Right atrium auricular region (tissue), 2 donors: ENCODE measurements at places on chromosomes 3 and 15.
A peak's percentile ranks its signal among the peaks of the same experiment; 100 is the strongest.

DNA sequence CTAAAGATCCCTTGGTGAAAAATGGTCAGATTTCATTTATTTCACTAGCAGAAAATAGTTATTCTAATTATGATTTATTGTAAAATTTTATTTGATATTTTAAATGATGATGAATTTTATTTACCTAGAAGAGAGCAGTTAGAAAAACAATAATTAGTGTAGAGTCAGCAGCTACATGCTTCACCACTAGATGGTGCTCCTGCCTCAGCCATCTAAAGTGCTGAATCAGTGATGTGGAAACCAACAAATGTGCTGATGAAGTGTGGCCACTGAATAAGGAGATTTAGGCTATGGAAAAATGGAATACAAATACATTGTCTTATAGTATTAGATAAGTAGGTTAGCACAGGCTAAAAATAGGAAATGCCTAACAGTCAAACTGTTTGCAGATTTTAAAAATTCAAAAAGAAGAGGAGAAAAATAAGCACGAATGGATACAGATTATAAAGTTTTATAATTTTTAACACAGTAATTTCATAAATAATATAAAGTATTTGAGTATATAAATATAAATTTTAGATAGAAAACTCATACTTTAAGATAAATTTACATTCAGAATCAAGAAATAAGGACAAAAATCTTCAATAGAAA, 109.8 kb downstream of the PPP2R3A start:
- peak; percentile 81 for DNase-seq

DNA sequence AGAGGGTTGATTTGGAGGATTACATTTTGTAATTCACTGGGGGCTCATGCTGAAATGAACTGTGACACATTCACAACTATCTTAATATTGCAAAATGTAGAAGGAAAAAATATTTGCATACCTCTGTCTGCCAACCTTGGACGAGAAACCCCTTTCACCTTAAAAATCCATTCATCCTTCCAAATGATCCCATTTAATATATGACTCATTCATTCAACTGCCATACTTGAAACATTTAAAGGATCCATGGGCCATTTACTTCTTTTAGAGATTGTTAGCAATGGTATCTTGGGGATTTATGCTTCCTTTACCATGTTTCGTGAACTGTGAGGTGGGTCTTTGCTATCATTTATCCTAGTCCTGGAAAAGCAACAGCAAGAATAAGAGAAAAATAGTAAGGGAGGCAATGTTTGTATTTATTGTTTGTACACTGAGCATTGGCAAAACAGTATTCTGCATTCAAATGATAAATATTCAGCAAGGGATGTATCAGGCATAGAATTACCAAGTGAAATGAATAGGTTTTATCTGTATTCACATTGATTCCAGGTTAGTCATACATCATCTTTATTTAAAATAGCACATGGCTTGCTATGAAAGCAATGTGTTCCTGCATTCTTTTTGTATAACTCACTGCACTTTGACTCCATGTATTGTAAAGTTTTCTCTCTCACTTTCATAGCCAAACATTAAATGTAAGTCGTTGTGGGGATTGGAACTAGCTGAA, 378.1 kb downstream of the NSUN3 start:
- DNase-seq = no peak

DNA sequence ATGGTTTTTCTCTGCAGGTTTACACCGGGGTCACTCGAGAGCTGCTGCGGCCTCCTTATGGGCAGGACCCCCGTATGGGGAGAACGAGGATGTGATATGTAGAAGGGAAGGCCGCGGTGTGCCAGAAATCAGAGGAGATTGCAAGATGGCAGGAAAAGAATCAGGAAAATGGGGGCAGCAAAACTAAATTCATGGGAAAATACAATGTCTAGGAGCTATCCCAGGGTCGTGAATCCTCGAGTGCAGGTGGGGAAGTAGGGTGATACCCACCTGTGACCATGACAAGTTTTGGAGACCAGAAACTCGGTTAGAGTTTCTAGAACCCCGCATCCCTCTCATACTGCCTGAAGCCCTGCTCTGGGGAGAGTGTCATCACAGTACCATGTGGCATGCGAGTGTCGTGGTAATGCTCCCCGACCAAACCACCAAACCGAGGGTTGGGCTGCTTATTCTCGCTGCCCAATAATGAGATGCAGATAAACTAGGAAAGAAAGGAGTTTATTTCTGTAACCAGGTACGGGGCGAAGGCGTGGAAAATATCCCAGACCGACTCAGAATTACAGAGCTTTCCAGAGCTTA, 781 bp downstream of the TRNT1 start:
- no peak for DNase-seq

- peak; percentile 84 for DNase-seq
Measured at GRCh38 chr15:79184465-79184892, 93.9 kb upstream of the RASGRF1 start.

DNA sequence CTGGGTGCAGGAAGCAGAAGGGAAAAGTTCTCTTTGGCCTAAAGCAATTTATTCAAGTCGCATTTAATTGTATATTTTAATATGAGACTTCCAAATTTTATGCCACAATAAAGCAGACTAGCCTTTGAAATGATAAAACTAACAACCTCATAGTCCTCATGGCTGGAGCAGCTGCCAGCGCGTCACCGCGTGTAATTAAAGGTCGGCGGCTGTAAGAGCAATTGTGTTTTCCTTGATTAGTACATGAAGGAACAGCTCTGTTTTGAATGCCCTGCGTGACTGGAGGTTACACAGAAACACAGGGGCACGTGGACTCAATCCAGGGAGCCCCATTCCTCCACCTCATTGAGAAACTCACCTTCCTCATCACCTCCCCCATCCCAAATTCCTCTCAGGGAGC, 10.1 kb upstream of the LRRC15 start:
- no peak for DNase-seq

GRCh38 chr3:71389911-71390573, 193.5 kb downstream of the FOXP1 start:
- DNase-seq = peak; percentile 68

DNA sequence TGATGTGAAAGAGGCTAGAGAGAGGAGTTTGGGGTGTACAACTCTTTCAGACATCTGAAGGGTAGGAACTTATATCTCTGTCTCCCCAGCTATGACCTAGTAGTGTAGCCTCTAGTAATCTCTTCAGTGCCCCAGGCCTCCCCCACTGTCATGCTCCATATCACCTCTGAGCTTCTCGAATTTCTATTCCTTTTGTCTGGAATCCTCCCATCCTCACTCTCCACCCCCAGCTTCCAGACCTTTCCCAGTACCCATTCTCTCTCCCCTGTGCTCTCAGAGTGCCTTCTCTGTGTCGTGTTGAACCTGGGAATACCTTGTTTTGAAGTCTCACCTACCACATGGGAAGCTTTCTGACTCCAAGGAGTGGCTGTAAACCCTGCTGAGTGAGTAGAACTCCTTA, 3.6 kb upstream of the RBPMS2 start:
- DNase-seq = no peak

DNA sequence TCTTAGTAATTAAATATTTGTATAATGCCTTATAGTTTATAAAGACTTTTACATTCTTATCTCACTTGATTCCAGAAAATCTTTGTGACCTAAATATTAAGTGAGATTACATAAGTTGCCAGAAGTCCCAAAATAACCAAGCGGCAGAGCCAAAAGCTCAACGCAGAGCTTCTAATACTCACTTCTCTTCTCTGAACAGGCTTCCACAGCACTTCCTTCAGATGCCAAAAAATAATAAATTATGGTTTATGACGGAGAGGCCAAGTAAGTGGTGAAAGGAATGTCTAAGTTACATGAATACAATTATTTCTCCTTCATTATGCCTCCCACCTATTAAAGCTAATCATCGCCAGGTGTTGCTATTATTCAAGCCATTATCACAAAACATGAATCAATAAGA, 110.3 kb downstream of the GBE1 start:
- DNase-seq = no peak

- DNase-seq = no peak
Measured at GRCh38 chr3:139533781-139534454, 5.6 kb downstream of the RBP1 start.

DNA sequence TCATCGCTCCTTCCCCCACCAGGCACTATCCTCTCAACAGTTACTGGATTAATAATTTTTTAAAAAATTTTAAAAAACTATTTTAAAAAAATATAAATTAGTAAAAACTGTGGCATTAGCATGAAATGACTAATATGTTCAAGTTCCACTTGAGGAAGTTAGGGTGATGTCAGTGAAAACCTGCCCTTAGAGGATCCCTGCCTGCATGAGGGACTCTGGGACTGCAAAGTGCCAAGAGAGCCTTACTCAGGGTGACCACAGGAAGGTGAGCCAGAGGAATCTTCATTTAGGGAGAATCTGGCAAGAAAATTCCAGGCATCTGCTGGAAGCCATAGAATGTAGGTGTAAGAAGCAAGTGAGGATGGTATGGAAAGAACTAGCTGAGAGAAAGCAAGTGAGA, 157.7 kb upstream of the BCL6 start:
- DNase-seq = no peak

- no peak for DNase-seq
Measured at GRCh38 chr15:60840306-60840702, 361.4 kb upstream of the ICE2 start.

- DNase-seq = no peak
Measured at GRCh38 chr15:86558252-86558651, 478.6 kb downstream of the AGBL1 start.

DNA sequence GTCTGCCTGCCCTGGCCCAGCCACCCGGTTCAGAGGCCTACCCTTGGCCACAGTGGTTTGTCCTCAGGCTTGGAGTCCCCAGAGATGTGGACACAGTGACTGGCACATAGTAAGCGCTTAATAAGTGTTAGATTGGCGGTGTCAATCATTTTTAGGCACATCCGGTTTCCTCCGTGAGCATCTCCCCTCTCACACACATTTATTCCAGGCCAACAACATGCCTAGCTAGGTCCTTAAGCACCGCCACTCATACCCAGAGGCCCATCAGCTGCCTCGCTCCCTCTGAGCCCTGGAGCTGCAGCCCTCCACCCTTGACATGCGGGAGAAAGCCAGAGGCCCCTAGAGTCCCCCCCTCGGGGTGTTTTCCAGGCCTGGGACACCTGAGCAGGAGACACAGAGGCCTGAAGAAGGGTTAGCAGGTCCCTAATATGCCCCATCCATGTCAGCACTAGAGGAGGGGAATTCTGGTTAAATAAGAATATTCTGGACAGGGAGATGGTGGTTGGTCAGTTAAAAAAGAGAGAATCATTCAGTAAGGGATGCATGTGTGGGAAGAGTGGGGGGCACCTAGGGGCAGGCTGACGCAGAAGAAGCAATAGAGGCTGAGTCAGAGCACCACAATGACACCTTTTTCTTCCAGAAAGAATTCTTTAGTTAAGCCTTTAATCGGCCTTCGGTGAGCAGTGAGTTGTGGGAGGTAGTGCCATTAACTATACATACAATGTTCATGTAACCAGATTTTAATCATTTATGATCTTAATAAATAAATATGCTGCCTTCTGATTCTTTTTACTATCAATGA, 22.3 kb downstream of the NR2F2 start:
- no peak for DNase-seq

DNA sequence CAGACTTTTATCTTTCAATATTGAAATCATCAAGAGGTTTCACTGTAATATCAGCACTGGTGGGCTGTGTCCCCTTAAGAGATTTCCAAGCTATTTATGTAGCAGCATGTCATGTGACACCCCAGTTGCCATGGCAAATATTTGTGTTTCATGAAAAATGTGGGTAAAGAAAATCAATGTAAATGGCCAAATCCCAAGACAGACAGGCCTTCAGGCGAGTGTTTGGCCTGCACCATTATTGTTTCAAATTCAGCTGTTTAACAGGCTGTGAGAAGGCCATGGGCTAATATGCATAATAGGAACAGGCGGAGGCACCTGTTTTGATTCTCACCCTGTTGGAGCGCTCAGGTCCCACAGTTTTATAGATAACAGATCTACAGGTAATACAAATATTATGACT, 104.2 kb downstream of the IQCH start:
- no peak for DNase-seq

DNA sequence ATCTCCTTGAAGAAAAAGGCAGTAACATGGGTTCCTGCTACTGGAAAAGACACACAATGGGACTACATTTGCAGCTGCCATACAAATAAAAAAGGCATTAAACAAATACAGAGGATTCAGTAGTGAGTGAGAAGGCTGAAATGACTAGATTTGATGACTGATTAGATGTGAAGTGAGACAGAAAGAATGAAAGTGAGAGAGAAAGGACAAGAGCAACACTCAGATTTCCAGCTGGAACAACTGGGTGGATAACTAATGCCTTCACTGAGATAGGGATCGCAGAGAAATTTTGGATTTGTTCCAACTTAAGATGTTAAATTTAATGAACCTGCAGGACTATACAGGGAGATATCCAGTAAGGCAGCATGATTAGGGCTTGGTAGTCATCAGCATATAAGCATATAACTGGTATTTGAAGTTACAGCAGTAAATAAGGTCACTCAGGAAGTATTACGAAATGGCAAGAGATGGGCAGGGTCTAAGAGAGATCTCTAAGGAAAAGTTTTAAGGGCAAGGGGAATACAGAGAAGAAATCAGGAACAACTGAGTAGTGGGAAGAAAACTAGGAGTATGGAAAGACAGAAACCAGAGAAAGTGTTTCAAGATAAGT, 8.2 kb downstream of the OSBPL11 start:
- no peak for DNase-seq

GRCh38 chr15:84572231-84572630, 28.6 kb upstream of the ZSCAN2 start:
- DNase-seq = no peak

- DNase-seq = peak; percentile 93
Measured at GRCh38 chr15:69058830-69059556, 44.5 kb downstream of the NOX5 start.

DNA sequence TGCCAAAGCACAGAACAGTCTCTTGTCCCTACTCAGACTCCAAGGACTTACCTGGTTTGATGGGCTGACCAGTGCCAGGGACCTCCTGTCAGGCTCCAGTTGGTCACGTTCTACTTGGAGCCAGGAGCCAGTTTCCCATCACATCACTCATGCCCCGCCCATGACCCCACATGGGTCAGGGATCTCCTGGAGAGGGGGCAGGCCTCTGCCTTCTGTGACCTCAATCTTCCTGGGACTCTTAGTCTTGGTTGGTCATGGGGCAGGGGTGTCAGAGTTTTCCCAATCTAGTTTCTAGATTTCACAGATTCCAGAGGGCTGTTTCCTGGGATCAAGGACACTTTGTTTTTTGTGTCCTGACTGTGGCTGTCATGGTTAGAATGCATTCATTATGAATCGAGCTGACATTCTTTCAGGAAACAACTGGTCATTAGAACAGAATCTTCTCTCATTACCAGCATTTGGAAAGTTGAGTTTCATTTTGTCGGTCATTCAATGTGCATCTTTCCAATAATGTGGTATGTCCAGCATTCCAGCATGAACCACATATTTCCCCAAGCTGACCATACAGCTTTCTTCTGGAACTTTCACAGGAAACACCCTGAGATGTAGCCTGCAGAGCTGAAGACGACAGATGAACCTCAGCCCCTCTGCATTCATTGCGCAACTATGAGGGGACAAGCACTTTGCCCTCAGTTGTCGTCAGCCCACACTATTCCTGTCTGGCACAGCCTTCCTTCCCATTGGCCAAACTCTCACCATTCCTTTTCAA, 19.8 kb downstream of the CYP19A1 start:
- no peak for DNase-seq

DNA sequence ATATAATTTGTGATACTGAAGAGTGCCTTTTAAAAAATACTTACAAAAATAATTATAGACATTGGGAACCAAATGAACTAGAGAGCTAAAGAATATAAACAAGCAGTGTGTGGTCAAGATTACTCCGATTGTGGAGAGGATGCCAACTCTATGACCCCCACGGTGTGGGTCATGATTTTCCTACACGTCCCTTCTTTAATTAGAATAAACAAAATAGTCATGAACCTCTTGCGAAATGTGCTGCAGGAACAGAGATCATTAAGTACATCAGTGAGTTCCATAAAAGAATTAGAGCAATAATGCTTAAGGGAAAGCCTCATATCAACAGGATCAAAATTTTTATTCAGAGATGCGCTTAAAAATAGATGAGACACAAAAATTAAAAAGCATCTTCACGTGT, 476.6 kb upstream of the ROBO1 start:
- DNase-seq = no peak
